ENCODE measurements at places on chromosomes 6 and 20. TPM values are rescaled to one million over a fixed set of nuclear protein-coding genes. Genes with fewer than 3 reads are reported as not detected.

The TMEM14C gene
- 63.4 TPM for total RNA-seq

The PACRG gene
- not detected for total RNA-seq

The RTEL1 gene
- 14.5 TPM for total RNA-seq

The EYS gene
- total RNA-seq, result not detected

The SMAP1 gene
- total RNA-seq, result 12.0 TPM

The MATN4 gene
- total RNA-seq, result 0.06 TPM

The COL19A1 gene
- not detected for total RNA-seq

The ELOVL4 gene
- total RNA-seq, result 0.63 TPM

The TLDC2 gene
- 0.13 TPM for total RNA-seq

The TRIM31 gene
- not detected for total RNA-seq

The DEFB132 gene
- total RNA-seq, result not detected

The TNF gene
- not detected for total RNA-seq

The CBFA2T2 gene
- total RNA-seq, result 6.1 TPM

The PACSIN1 gene
- not detected for total RNA-seq

The PHACTR3 gene
- 6.0 TPM for total RNA-seq

The SLC26A8 gene
- total RNA-seq, result not detected

The SRMS gene
- total RNA-seq, result not detected

The KIFC1 gene
- 25.6 TPM for total RNA-seq

The CLPSL1 gene
- not detected for total RNA-seq

The DSE gene
- 20.0 TPM for total RNA-seq

The APOM gene
- total RNA-seq, result 0.16 TPM

The BLTP3A gene
- 3.2 TPM for total RNA-seq

The GMPR gene
- 19.3 TPM for total RNA-seq

The HLA-DRB1 gene
- 55.4 TPM for total RNA-seq

The CAGE1 gene
- under 0.01 TPM for total RNA-seq

The KIAA1755 gene
- total RNA-seq, result 0.16 TPM

The KIF6 gene
- not detected for total RNA-seq

The XKR7 gene
- not detected for total RNA-seq

The SLC52A3 gene
- total RNA-seq, result not detected

The HLA-G gene
- total RNA-seq, result not detected

The PFDN6 gene
- 35.5 TPM for total RNA-seq

The CTAGE9 gene
- total RNA-seq, result not detected

The NRSN1 gene
- total RNA-seq, result not detected

The CCN2 gene
- total RNA-seq, result 504 TPM

The ANKRD66 gene
- not detected for total RNA-seq

The SLC22A2 gene
- total RNA-seq, result not detected

The ESR1 gene
- not detected for total RNA-seq

The CGA gene
- total RNA-seq, result not detected

The TP53TG5 gene
- not detected for total RNA-seq

The HCRTR2 gene
- not detected for total RNA-seq

The FYN gene
- total RNA-seq, result 151 TPM

The BPIFB4 gene
- not detected for total RNA-seq

The CD109 gene
- 28.7 TPM for total RNA-seq

All from bladder microvascular endothelial cell (primary cell).